ENCODE measurements at places on chromosomes 13 and 19. TPM values are rescaled to one million over a fixed set of nuclear protein-coding genes. Genes with fewer than 3 reads are reported as not detected.

SIGLEC12 gene
- total RNA-seq = 0.11 TPM

OR7C1 gene
- total RNA-seq = under 0.01 TPM

PSG2 gene
- total RNA-seq = not detected

ACOD1 gene
- not detected for total RNA-seq

SGCG gene
- total RNA-seq = not detected

GRCh38 chr19:51690454-51691073 is 2.6 kb upstream of the SPACA6 start:
- H3K27ac ChIP-seq = peak overlapping the region; percentile 94
- DNase-seq = peak; percentile 72
- peaks cover 16% of the 10 kb centered on the region for H3K36me3 ChIP-seq
- H3K4me3 ChIP-seq = peak overlapping the region; percentile 67

DNA sequence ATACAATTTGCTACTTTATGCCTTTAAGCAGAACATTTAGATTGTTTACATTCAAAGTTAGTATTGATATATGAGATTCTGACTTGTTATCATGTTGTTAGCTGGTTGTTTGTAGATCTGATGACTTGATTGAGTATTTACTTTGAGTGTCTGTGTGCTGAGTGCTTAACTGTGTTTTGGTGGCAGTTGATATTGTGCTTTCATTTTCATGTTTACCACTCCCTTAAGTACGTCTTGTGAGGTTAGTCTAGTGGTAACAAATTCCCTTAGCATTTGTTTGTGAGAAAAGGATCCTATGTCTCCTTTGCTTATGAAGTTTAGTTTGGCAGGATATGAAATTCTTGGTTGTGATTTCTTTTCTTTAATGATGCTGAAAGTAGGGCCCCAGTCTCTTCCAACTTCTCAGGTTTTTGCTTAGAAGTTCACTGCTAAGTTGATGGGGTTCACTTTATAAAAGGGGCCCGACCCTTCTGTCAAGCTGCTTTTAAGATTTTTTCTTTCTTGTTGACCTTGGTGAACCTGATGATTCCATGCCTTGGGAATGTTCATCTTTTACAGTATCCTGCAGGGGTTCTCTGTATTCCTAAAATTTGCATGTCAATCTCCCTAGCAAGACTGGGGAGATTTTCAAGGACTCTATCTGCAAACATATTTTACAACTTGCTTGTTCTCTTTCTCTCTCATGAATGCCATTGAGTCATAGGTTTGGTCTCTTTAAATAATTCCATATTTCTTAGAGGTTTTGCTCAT is 1095.4 kb upstream of the PCDH20 start:
- H3K27me3 ChIP-seq = no peaks in the 10 kb centered on the region
- no peak overlapping the region for H3K27ac ChIP-seq
- H3K4me1 ChIP-seq = peaks cover 5% of the 10 kb centered on the region
- no peaks in the 10 kb centered on the region for H3K36me3 ChIP-seq

- H3K4me3 ChIP-seq = peak within 1 kb of the TSS; percentile 93
- H3K36me3 ChIP-seq = no peaks in the 10 kb centered on the region
These were observed at the start of gene WASF3 for GRCh38 chr13:26557393-26558073. Gene WASF3 (plus strand): TSS chr13:26557683. CDS start chr13:26642271, 84,588 bp downstream.

DNA sequence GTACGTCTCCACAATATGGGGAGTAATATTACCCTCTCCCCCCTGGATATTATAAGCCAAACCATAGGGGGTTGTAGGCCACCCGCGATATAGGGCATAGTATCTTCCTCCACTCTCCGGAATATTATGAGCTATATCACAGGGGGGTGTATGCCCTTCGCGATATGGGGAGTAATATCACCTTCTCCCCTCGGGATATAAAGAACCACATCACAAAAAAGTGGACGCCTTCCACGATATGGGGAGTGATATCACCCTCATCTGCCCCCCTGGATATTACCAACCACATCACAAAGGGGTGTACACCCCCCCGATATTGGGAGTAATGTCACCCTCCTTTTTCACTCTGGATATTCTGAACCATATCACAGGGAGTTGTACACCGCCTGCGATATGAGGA is 65.5 kb upstream of the CEACAM21 start:
- H3K4me3 ChIP-seq = no peak overlapping the region
- DNase-seq = no peak
- H3K4me1 ChIP-seq = no peaks in the 10 kb centered on the region
- H3K27me3 ChIP-seq = no peaks in the 10 kb centered on the region

GRCh38 chr13:108948251-108948671 is 318.9 kb downstream of the MYO16 start:
- no peak for DNase-seq
- no peaks in the 10 kb centered on the region for H3K36me3 ChIP-seq
- no peak overlapping the region for H3K4me3 ChIP-seq
- H3K27ac ChIP-seq = no peak overlapping the region
- no peaks in the 10 kb centered on the region for H3K4me1 ChIP-seq

DNA sequence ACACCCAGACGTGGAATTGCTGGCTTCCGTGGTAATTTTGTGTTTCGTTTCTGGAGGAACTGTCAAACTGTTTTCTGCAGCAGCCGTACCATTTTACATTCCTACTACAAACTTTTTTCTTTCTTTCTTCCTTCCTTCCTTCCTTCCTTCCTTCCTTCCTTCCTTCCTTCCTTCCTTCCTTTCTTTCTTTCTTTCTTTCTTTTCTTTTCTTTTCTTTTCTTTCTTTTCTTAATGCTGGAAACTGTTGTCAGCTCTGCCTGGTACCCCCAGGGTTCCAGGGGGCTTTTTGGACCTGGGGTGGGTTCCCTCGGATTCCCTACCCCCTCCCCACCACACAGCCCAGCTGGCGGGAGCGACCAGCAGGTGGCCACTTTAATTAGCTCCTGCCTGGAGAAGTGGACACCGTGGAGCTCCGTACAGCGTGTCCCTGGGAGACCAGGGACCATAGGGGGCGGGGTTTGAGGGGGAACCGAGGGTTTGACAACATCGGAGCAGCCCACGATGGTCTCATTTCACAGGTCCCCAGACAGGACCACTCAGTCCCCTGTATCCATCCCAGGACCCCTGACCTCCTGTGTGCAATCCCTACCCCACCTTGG is 24.4 kb downstream of the CELF5 start:
- H3K36me3 ChIP-seq = no peaks in the 10 kb centered on the region
- no peak for DNase-seq
- H3K4me1 ChIP-seq = no peaks in the 10 kb centered on the region
- no peak overlapping the region for H3K27ac ChIP-seq
- H3K27me3 ChIP-seq = no peaks in the 10 kb centered on the region

DNA sequence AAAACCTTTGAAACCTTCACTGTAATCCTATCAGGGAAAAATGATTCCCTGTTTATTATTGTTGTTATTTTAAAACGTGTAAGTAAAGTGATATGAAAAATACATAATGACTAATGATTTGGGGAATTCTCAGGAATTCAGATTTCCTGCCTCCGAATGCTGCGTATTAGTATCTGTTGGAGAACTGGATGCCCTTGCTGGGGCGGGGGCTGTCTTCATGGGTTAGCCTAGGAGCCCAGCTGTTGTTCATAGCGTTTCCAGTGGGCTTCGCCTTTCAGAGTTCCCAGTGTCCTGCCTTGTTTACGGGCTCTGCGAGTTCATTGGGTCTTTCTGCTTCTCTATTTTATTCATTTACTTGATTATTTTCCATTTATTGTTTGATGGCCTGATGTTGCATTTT is 18.4 kb downstream of the NAXD start:
- no peaks in the 10 kb centered on the region for H3K4me1 ChIP-seq
- no peak for DNase-seq
- peaks cover 29% of the 10 kb centered on the region for H3K36me3 ChIP-seq
- H3K4me3 ChIP-seq = no peak overlapping the region

- H3K27me3 ChIP-seq = no peaks in the 10 kb centered on the region
- H3K27ac ChIP-seq = no peak overlapping the region
- no peak for DNase-seq
- H3K4me1 ChIP-seq = no peaks in the 10 kb centered on the region
- no peak overlapping the region for H3K4me3 ChIP-seq
These were observed 120.5 kb downstream of the DIAPH3 start for GRCh38 chr13:60043262-60043661.

Data from thyroid gland (tissue), 4 donors.